ENCODE measurements at places on chromosomes 2 and 18.

DNA sequence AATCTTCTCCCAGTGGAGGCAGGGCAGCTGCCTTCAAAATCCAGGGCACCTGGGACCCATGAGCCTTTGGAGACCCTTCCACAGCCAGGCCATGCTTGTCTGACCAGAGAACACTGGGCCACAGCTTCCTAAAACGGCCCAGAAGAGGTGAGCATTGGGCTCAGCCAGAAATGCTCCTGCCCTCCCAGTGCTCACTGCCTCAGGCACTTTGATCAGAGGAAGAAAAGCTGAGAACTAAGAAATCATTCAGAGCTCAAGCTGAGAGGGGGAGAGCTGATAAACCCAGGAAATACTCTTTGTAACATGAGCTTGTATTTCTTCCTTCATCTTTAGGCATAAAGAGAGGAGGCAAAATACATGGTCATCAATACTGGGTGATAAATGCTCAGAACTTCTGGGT lies 365.5 kb upstream of the KLHL29 start:
- no peak for DNase-seq

DNA sequence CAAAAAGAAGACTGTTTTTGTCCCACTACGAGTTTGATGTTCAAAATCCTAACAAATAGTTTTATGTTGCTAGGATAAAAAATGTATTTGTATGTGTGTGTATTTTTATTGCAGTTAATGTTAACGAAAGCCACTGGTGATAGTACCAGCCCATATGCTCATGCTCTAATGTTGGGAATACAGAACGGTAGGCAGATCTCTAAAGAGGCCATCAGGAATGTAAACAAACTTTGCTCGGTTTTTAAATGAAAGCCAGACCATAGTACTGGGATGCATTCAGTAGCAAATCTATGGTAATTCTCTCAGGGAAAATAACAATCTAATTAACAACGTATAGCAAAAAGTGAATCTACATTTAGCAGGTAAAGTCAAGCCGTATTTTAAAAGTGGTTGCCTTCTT lies 208.1 kb downstream of the NEDD4L start:
- no peak for DNase-seq

GRCh38 chr2:181456660-181457120 lies 496 bp upstream of the ITGA4 start:
- DNase-seq, result no peak

- DNase-seq, result no peak
Measured at GRCh38 chr2:153912798-153913396, 41.2 kb downstream of the GALNT13 start.

DNA sequence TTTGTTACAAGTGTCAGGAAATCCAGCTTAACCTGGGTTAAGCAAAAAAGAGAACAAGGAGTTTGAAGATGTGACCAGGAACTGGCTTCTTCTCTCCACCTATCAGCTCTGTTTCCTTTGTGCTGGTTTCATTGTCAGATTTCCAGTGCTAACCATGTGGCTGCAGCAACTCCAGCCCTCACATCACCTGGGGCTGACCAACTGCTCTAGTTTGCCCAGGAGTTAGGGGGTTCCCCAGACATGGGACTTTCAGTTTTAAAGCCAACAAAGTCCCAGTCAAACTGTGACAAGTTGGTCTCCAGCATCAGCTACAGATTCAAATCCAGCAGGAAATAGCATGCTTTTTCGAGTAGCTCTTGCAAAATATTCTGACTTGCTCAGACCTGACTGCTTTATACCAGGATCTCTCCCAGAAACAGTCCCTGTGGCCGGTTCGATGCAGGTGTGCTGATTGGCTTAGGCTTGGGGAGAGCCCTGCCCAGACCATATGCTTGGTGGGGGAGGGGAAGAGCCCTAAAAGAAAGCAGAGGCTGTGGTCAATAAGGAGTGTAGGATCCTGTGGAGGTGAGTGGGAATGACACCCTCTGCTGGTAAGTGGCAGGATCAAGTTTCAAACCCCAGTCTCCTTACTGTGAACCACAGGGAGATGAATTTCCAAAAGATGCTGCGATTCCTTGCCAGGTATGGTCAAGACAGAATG lies 49.5 kb downstream of the KCNE4 start:
- peak; percentile 17 for DNase-seq

DNA sequence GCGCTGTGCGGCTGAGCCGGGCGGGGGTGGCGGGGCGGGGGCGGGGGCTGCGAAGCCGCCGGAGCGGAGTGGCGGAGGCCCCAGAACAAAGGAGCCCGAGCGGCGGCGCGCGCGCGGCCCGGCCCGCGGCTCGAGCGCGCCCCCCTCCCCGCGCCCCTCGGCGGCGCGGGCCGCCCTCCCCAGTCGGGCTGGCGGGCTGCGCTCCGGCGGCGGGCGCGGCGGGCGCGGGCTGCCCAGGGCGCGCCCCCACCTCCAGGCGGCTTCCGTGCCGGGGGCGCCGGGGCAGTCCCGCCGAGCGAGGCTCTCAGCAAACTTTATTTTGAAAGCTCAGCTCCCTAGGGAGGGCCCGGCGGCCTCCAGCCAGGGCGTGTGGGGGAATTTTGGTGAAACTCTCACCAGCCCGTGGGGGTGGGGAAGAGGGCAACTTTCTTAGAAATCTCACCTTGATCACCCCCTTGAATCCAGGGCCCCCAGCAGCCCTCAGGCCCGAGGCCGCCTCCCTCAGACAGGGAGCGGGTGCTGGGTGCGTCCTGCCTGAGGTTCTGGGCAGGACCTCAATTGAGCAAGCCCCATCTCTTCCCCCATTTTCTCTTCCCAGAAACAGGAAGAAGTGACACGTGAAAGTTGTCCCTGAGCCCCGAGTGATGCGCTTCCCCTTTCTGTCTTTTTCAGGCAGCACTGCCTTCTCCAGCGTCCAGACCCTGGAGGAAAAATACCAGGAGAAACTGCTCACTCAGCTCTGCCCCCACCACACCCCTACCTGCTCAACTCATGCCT lies 786 bp downstream of the TET3 start:
- DNase-seq, result no peak

- no peak for DNase-seq
Measured at GRCh38 chr18:37676276-37676675, 110.7 kb upstream of the CELF4 start.

GRCh38 chr2:80830891-80831290 lies 526.3 kb upstream of the LRRTM1 start:
- no peak for DNase-seq

DNA sequence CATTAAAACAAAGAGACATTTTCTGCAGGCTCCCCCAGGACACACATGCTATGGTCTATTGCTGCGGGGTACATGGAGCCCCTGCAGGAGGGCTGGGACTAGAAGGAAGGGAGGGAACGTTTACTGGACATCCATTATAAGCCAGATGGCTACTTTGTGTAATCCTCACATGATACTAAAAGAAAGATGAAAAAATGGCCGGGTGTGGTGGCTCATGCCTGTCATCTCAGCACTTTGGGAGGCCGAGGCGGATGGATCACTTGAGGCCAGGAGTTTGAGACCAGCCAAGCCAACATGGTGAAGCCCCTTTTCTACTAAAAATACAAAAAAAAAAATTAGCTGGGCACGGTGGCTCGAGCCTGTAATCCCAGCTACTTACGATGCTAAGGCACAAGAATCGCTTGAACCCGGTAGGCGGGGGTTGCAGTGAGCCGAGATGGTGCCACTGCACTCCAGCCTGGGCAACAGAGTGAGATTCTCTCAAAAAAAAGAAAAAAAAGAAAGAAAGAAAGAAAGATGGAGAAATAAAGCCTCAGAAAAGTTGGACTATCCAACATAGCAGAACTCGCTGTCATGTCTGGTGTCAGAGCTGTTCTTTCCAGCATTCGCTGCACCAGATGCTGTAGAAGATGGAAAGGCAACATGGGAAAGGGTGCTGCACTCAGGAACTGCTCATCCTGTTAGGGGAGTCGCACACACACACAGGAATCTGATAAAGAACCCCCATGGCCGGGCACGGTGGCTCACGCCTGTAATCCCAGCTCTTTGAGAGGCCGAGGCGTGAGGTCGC lies 7.8 kb upstream of the MYCN start:
- no peak for DNase-seq

GRCh38 chr2:235151152-235151551 lies 199.3 kb downstream of the SH3BP4 start:
- DNase-seq, result no peak

DNA sequence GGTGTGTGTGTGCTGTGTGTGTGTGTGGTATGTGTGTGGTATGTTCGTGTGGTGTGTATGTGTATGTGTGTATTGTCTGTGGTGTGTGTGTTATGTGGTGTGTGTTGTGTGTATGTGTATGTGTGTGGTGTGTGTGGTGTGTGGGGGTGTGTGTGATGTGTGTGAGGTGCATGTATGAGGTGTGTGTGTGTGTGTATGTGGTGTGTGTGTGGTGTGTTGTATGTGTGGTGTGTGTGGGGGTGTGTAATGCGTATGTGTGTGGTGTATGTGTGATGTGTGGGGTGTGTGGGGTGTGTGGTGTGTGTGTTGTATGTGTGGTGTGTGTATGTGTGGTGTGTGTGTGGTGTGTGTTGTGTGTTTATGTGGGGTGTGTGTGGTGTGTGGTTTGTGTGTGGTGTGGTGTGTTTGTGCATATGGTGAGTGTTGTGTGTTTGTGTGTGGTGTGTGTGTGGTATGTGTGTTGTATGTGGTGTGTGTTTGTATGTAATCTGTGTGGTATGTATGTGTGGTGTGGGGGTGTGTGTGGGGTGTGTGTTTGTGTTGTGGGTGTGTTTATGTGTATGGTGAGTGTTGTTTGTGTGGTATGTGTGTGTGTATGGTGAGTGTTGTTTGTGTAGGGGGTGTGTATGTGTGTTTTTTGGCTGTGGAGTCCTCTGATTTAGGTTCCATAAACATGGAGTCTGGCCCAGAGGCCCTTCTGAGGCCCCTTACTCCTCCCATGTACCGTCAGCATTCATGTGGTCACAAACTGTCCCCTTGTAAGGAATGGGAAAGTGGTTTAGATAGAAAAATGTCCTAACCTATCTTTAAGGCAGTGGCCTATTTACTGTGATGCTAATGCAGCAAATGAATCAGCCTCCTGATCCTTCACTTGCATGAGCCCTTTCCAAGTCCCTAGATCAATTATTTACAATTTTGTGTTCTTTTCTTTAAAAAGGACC lies 116.0 kb downstream of the ALPK2 start:
- no peak for DNase-seq

Measured in NCI-H187 (cell line).